AG20443 (cell line): ENCODE measurements at places on chromosomes 3 and 15.

DNA sequence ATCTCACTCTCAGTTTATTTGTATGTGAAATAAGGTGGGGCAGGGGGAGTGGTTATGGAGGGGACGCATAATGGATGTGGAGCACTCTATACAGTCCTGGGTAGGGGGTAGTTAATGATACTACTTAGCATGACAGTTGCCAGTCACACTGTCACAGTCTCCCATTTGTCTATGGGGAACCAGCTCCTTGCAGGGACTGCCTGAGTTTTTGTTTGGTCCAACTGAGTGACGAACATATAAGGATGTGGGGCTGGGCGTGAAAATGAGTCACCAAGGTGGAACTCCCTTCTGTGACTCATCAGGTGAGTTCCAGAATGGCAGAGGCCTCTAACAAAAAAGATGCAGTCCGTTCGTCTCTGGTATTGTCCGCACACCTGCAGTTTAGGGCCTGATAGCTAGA, 235.3 kb upstream of the ST8SIA2 start:
- DNase-seq = no peak

GRCh38 chr3:128971421-128972100, 22.3 kb downstream of the CFAP92 start:
- peak; percentile 28 for DNase-seq

- peak; percentile 83 for DNase-seq
Observed at GRCh38 chr3:149494022-149494758, 19.7 kb downstream of the TM4SF4 start.

GRCh38 chr15:31408724-31409123, 82.1 kb downstream of the KLF13 start:
- no peak for DNase-seq

- no peak for DNase-seq
Observed at GRCh38 chr3:61929617-61930016, 368.2 kb downstream of the PTPRG start.

GRCh38 chr15:64355348-64355943, 527 bp downstream of the CSNK1G1 start:
- DNase-seq = peak; percentile 14
